Left lobe of liver (tissue), 2 donors: ENCODE measurements at places on chromosomes 5 and 9. TPM values are rescaled to one million over a fixed set of nuclear protein-coding genes. Genes with fewer than 3 reads are reported as not detected.

GNA14 gene
- 2.5 TPM for total RNA-seq

RNF145 gene
- 8.4 TPM for total RNA-seq

PCDHA8 gene
- total RNA-seq, result not detected

SLC9A3 gene
- 0.81 TPM for total RNA-seq

TNFSF8 gene
- 0.33 TPM for total RNA-seq

TIMD4 gene
- total RNA-seq, result 5.8 TPM

SETD9 gene
- 7.1 TPM for total RNA-seq

TLX3 gene
- not detected for total RNA-seq

IER5L gene
- 4.5 TPM for total RNA-seq

RUFY1 gene
- 16.4 TPM for total RNA-seq

AGXT2 gene
- total RNA-seq, result 50.8 TPM

- DNase-seq, result no peak
Observed at GRCh38 chr9:38380872-38381534, 11.5 kb upstream of the ALDH1B1 start.

DNA sequence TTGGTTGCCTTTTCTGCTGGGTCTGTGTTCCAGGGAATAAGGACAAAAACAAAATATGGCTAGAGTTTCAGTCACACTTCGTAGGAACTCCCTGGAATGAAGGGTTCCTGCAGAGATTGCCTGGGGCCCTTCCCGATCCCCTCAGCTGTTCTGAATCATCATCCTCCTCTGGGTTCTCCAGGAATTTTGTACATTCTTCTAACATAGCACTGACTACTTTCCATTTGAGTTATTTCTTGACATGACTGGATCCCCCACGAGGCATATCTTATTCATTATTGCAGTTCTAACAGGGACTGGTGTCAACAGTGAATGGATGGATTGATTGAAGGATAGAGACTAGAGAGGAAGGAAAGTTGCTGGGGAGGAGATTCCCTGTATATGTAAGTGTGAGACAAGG lies 49.2 kb upstream of the TNC start:
- no peak for DNase-seq

GRCh38 chr5:67536866-67537265 lies 340.3 kb upstream of the CD180 start:
- DNase-seq, result no peak

- no peak for DNase-seq
Observed at GRCh38 chr5:152641970-152642805, 237.1 kb upstream of the NMUR2 start.

DNA sequence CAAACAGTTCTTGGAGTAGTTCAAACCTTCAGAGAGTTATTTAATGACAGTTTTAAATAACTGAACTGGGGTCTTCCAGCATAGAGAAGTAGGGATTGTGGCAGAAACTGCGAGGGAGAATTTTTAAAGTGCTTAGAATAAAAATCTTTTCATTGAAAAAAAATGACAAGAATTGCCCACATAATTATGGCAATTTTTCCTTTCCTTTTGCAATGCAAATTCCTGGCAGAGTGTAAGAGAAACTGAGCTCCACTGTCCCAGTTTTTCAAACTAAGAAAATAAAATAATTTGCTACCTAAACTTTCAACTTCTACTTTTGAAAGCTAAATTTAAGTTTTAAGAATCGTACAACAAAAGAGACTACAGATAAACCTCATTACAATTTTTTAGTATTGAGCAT lies 2.3 kb upstream of the PTGER4 start:
- DNase-seq, result no peak

DNA sequence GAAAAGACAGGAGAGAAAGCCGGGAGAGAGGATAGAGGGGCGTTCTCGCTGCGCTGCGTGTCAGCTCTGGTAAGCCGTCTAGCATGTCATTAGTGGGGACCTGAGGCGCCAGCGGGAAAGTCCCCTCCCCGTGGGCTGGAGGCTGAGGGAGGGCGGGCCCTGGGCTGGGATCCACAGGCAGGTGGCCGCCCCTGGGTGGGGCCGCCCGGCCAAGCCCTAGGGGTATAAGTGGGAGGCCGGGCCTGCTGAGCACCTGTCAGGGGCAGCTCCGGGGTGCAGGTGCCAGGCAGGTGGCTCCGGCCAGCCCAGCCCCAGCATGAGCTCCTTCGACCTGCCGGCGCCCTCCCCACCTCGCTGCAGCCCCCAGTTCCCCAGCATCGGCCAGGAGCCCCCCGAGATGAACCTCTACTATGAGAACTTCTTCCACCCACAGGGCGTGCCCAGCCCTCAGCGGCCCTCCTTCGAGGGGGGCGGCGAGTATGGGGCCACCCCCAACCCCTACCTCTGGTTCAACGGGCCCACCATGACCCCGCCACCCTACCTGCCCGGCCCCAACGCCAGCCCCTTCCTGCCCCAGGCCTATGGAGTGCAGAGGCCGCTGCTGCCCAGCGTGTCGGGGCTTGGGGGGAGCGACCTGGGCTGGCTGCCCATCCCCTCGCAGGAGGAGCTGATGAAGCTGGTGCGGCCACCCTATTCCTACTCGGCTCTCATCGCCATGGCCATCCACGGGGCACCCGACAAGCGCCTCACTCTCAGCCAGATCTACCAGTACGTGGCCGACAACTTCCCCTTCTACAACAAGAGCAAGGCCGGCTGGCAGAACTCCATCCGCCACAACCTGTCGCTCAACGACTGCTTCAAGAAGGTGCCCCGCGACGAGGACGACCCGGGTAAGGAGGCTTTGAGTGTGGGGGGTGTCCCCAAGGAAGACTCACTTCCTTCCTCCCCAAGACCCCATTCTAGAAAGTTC lies at the start of gene FOXI1:
Gene FOXI1, plus strand, starts transcription at position 256 of the 970 bp plus-strand sequence. Its CDS starts 61 bp downstream, at position 317.
- DNase-seq, result no peak

DNA sequence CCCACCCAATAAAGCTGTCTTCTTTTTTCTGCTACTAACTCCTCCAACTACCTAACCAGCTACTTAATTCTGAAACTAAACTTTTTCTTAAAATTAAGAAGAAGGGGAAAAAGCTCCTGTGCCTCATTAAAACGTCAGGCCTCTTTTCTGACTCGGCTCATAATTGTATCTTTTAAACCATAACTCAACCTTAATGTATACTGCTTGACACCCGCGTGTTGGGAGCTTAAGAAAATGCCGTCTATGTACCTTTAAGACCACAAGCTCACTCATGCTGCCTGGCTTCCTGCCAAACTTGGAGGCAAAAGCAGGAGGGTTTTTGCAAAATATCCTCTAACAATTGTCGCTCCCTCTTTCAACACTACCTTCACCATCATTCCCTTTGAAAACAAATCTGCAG lies 5.0 kb downstream of the EBF1 start:
- DNase-seq, result no peak

GRCh38 chr5:321230-321725 lies at the start of gene AHRR:
Gene AHRR, plus strand, starts transcription at chr5:321714. Its CDS starts 22,189 bp downstream, at chr5:343903.
- no peak for DNase-seq

DNA sequence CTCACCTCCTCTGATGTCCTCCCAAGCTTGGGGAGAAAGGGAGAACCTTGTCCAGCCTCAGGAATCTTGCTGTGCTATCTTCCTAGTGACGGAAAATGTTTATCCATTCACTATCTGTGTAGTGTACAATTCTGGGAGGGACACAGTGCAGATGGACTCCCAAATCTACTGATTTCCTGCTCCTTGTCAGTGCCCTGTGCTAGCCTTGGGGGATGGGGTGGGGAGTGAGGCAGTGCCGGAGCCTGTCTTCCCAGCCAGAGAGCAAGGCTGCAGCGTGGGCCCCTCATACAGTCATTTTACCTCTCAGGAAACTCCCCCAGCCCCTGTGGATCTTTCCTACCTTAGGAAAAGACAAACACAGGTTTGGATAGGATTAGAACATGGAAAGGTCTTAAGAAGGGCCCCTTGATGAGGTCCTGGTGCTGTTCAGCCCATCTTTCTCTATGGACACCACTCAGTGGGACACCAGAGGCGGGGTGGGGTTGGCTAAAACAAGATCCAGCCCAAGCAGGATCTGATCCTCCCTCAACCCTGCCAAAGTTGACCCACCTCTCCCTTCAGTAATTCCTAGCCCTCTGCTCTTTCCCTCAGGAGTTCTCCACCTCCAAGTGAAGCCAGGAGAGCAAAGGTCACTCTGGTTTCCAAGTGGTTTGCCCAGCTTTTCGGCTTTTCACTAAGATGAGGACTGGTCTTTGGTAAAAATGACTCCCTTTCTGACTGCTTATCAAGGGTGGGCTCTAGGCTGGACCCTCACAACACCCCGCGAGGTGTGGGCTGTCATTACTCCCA lies 3.4 kb downstream of the DOLK start:
- no peak for DNase-seq

DNA sequence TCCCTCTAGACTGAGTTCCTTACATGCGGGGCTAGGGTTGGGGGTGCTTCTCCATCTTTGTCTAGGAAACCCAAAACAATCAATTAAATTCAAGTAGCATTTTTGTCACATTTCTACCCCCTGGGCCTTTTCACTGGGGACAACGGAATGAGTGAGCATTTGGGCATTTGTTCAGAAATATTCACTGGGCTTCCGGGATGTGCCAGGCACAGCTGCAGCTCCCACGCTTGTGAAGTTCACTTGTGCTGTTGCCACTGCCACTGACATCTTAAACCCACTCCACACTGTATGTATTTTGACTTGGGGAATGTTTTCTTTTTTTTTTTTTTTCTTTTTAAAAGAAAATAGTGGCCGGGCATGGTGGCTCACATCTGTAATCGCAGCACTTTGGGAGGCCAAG lies 31.6 kb downstream of the DUSP1 start:
- DNase-seq, result no peak

DNA sequence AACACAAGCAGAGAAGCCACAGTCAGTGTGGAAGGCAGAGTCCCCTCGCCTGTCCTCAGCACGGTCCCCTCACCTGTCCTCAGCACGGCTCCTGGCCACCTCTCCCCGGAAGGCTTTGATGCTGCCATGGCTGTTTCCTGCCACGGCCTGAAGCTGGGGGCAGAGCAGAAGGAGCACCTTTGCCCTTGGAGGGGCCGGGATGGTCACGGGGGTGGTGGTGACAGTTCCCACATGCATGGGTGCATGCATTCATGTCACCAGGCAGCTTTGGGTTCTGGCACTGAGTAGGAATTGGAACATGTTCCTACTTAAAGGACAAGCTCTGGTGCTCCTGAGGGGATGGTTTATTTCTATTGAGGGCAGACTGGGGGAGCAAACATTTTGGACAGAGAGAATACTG lies 57.8 kb upstream of the PHYKPL start:
- DNase-seq, result no peak

GRCh38 chr5:23302438-23302837 lies 205.0 kb upstream of the PRDM9 start:
- DNase-seq, result no peak

GRCh38 chr9:17735859-17736258 lies 157.0 kb downstream of the SH3GL2 start:
- DNase-seq, result no peak

DNA sequence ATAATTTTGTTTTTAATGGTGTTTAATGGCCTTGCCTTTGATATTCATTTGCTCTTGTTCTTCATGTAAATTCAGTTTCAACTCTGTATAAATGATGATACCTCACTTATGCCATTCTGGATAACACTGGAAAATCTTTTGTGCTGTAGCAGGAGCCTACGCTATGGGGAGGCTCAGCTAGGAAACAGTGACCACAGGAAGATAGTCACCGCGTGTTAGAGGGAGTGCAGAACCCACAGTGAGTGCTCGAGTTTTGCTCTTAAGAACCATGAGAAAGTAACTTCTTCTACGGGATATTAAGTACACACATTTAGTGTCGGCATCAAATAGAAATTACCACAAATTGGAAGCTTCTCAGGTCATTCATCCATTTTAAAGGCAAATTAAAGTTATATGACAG lies 143.9 kb downstream of the IRX2 start:
- no peak for DNase-seq

- DNase-seq, result no peak
Observed at GRCh38 chr5:80590766-80591165, 20.7 kb upstream of the ANKRD34B start.

- DNase-seq, result no peak
Observed at GRCh38 chr9:126885131-126885641, 24.7 kb downstream of the ZBTB34 start.

- DNase-seq, result peak; percentile 90
Observed at GRCh38 chr9:129496473-129497004, 124.4 kb downstream of the C9orf50 start.

DNA sequence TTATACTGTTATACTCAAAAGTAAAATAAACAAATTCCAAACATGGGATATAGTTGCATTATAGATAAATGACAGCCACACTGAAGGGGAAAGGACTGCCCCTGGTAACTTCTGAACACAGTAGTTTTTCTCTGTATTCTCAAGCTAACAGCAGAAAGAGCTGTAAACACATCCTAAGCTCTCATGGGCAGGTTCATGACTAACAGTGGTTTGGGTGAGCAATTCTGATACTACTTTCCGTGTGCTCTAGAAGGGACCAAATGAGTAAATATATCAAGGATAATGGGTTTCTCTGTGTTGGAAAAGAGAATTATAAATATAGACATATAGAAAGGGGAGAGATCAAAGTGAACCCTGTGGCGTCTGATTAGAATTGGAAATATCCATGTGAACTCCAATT lies 2.2 kb upstream of the LCN6 start:
- DNase-seq, result no peak

DNA sequence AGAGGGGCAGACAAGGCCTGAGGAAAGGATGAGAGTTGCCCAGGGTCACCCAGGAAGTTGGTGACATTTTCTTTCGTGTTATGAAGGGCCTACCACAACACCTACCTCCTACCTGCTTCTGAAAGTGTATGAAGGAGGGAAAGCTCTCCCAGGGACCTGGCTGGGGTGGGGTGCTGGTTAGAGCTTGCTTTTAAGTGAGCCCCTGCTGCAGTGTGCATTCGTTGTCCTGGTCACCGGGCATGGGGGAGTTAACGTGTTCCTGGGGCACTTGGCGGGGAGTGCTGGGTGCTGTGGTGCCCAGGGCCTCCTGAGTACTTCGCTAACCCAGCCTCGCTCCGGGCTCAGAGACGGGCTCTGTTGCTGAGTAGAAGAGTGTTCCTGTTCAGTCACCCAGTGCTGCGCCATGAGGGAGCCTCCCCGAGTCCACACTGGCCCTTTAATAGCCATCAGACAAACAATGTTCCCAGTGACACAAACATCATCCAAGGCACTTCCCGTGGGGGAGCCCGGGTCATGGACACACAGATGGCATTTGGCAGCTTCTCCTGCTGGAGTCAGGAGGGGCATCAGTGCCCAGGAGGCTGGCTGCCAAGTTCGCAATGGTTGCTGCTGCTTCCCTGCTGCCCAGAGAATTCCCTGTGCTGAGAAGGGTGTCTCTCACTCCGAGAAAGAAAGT lies 85.7 kb downstream of the AMBP start:
- DNase-seq, result peak; percentile 97

GRCh38 chr5:151924564-151925301 lies at the start of gene GLRA1:
Gene GLRA1, minus strand, starts transcription at chr5:151924851. Its CDS starts 302 bp downstream, at chr5:151924549.
- no peak for DNase-seq

- DNase-seq, result no peak
Observed at GRCh38 chr9:21608200-21608599, 126.1 kb upstream of the IFNE start.

DNA sequence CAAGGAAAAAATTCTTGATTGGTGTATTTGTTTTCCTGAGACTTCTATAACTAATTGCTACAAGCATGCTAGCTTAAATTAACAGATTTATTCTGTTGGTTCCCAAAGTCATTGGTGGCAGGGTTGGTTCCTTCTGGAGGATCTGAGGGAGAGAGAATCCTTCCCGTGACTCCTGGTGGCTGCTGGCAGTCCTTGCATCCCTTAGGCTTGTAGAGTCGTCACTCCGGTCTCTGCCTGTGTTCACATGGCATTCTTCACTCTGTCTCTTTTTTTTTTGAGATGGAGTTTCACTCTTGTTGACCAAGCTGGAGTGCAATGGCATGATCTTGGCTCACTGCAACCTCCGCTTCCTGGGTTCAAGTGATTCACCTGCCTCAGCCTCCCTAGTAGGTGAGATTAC lies 5.3 kb downstream of the CDK9 start:
- no peak for DNase-seq

- peak; percentile 80 for DNase-seq
Observed at GRCh38 chr9:136631038-136632000, 31.4 kb upstream of the EGFL7 start.

- DNase-seq, result no peak
Observed at GRCh38 chr5:120644516-120644915, 180.4 kb downstream of the PRR16 start.
